ENCODE measurements at places on chromosomes 7 and 10.

DNA sequence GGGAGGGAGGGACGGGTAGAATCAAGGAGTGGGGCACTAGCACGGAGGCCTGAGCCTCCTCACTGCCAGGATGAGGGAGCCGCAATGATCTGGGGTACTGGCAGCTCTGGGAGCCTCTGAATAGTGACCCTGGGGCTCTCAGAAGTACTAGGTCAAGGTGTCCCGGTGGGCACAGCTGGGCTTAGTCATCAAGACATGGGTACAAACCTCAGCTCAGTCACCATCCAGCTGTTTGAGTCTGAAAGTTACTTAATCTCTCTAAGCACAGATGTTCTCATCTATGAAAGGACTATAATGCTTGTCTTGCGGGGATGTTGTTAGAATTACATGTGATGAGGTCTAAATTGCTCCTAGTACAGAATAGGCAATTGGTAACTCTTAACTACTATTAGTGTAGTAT lies 276.8 kb downstream of the KCNMA1 start:
- no peak for DNase-seq

DNA sequence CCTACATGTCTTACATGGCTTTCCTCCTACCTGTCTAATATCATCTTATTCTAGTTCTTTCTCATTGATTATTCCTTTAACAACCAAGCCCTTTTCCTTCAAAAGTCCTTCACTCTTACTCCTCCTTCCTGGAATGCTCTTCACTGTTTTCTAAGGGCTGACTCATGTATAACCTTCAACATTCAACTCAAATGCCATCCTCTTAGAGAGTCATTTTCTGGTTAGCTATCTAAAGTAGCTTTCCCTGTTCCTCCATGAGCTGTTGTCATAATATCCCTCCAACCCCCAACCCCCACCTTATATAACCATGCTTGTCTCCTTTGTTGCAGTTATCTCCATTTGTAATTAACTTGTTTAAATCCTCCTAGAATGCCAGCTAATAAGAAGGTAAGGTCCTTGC lies 286.8 kb downstream of the ADK start:
- DNase-seq = no peak

DNA sequence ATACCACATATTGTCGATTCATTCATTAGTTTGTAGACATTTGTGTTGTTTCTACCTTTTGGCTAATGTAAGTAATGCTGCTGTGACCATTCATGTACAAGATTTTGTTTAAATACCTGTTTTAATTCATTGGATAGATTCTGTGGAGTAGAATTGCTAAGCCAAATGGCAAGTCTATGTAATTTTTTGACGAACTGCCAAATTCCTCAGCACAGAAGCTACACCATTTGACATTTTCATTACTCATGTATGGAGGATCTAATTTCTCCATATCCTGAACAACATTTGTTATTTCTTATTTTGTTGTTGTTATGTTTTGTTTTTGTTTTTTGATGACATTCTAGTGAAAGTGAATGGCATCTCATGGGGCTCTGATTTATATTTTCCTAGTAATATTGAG lies 1351.3 kb upstream of the SORCS1 start:
- no peak for DNase-seq

DNA sequence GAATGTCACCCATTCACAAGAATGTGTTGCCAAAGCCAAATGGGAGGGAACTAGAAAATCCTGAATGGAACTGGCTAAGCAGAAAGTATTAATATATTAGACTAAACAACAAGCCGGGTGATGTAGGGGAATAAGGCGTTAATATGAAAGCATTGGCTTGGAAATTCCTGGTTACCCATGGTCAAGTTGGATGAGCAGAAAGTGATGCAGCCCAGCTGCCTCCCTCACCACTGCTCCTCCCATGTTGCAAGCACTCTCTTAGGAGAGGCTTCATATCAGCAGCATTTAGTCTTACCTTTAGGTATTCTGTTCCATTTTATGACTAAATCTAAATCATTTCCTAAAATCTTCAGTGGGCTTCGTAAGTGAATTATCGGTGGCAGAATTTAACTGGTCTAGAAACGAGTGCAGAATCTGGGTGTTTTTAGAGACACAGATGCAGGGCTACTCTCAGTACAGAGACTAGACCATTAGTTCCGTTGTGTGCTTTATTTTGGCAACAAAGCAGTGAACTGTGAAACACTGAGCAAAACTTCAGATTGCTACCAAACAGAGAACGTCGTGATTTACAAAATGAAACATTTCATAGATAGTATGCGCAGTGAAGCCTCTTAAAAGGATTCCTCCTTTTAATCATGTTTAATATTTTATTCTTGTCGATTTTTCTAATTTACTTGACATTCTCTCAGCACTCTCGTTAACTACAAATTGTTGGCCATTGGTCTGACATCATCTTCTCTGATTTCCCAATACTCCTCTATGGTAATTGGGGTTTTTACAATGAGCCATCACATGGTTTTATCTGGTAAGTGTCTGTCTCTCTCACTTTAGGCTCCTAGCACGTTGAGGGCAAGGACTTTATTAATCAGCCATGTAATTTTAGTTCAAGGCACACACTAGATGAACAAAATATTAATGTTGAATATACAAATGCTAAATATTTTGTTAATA lies 22.0 kb upstream of the HGF start:
- DNase-seq = no peak

GRCh38 chr7:54811846-54812254 lies 52.8 kb upstream of the SEC61G start:
- no peak for DNase-seq

- no peak for DNase-seq
These were observed 363.6 kb upstream of the NFE2L3 start for GRCh38 chr7:25788371-25788770.

GRCh38 chr10:121935702-121936101 lies 7.9 kb upstream of the ATE1 start:
- no peak for DNase-seq

DNA sequence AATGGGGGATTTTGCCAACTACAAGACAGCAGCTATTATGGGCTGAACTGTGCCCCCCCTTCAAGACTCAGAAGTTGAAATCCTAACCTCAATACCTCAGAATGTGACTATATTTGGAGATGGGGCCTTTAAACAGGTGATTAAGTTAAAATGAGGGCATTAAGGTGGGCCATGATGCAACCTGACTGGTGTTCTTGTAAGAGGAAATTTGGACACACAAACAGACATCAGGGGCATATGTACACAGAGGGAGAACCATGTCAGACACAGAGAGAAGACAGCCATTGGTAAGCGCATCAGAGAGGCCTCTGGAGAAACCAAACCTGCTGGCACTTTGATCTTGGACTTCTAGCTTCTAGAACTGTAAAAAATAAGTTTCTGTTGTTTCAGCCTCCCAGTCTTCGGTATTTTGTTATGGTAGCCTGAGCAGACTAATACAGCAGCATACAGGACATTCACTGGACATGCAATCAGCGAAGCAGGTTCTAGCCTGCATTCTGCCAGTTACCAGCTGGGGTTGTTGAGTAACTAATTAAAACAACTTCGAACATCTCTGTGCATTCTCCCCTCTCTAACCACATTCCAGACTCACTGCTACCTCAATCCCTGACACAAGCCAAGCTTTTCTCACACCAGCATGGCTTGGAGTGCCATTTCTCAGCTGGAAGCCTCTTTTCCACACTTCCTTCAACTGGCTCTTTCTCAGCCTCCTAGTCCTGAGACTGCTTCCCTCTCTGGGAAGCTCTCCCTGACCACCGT lies 141.4 kb downstream of the DOCK4 start:
- DNase-seq = no peak
